ENCODE measurements at places on chromosomes 1 and 21.
A peak's percentile ranks its signal among the peaks of the same experiment; 100 is the strongest.

DNA sequence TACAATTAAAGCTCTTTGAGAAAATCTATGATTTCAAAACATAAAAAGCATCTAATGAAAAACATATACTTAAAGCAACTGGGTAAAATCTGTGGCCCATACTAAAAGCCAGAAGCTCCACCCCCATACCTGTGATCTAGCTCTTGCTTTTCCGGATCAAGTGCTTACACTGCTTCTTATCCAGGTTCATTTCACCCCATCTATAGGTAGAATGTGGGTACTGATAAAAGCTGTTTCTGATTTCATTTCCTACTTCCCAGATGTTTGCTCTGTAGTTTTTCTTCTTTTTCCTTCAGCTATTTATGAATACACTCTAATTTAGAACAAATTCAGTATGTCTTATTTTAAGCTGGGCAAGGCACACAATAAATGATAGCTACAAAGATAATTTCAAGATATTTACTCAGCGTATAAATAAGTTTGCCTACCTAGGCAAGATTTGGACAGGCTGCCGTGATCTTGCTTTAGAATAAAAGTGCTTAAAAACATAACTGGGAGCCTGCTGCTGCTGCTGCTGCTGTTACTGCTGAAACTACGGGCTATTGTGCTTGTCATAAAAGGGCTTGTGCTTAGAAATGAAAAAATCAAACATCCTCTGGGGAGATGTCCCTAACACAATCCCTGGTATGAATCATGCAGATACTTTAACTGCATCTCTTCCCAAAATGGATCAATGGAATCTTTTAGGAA is 2.1 kb downstream of the SIPA1L2 start:
- peak; percentile 33 for DNase-seq

DNA sequence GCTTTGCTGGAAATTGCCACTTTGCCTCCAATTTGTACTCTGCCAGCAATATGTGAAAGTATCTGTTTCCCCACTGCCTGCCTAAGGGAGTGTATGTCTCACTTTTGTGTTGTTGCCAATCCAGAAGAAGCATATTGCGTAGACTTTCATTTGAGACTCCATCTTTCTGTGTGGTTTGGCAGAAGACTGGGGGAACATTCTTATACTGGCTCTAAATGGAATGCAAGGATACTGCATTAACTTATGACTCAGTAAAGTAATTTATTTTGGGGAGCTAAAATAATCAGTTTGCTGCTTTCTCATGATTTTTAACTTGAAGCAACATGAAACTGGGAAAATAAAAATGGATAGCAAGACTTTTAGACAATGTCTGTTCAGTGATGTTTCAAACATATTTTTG is 107.7 kb upstream of the TMPRSS2 start:
- peak; percentile 95 for DNase-seq

DNA sequence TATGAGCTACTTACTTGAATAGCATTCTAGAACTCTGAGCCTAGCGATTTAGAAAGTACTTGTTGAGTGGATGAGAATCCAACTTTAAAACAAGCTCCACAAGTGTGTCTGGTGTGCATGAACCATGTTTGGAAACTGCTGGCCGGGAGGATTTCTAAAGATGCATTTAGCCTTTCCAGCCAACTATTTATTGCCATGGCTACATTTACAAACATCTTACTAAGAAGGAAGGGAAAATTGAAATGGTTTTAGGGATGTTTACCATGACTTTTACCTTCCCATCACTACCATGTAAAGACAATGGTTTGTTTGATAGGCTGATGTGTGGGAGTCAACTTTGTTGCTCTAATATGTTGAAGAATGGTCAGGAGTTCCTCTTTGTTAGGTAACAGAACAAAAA is 37.7 kb upstream of the ARHGAP29 start:
- no peak for DNase-seq

GRCh38 chr1:205396967-205397616 is 24.8 kb downstream of the LEMD1 start:
- DNase-seq: peak; percentile 59

DNA sequence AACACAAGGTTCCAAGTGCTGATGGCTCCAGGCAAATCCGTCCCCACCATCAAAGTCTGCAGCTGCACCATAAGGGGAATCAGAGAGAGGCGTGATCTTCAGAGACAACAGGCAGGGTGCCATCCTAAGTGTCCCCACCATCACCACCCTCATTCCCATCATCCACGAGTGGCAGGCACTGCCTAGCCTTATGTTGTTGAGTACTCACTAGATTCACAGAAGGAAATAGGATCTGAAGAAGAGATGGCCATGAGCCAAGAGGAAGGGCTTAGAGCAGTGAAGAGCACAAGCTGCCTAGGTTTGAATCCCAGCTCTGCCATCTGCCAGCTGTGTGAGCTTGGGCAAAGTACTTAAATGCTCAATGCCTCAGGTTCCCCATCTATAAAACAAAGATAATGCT is 207.3 kb upstream of the CSF3R start:
- DNase-seq: no peak

DNA sequence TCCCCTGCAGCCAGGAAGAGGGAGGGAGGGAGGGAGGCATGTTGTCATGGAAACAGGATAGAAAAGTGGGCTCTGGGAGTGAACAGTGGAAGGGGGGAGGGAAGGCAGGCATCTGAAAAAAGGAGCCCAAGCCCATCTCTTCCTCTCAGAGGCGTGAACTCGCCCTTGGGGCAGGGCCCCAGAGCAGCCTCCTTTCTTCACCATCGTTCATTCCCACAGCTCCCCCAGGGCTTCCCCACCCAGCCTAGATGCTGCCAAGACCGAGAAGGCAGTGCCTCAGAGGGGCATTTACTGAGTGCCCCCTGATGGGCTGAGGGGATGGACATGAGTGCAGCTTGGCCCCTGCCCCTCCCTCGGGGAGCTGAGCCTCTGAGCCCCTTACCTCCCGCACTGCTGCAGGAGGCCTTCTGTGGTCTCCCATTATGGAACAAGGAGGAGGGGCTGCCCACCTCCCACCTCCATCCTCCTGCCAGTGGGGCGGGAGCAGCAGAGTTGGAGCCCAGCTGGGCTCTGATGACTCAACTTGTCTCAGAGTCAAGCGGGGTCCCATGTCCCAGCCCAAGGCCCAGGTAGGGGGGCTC is 39.1 kb upstream of the KIF21B start:
- no peak for DNase-seq

DNA sequence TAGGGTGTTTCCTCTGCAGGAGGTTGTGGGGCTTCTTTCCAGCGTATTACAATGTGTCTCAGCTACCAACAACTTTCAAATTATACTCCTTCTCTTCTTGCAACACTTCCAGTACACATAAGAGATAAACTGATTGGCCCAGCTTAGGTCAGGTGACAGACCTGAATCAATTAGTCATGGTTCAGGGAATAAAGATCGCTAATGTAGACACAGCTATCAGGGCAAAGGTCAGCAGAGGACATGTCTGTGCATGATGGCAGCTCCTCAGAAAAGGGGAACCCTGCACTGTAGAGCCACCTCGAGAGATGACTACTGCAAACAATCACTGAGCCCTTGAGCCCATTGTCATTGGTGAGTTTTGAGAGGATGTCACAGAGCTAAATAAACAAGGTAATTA is 36.8 kb upstream of the PKN2 start:
- no peak for DNase-seq

DNA sequence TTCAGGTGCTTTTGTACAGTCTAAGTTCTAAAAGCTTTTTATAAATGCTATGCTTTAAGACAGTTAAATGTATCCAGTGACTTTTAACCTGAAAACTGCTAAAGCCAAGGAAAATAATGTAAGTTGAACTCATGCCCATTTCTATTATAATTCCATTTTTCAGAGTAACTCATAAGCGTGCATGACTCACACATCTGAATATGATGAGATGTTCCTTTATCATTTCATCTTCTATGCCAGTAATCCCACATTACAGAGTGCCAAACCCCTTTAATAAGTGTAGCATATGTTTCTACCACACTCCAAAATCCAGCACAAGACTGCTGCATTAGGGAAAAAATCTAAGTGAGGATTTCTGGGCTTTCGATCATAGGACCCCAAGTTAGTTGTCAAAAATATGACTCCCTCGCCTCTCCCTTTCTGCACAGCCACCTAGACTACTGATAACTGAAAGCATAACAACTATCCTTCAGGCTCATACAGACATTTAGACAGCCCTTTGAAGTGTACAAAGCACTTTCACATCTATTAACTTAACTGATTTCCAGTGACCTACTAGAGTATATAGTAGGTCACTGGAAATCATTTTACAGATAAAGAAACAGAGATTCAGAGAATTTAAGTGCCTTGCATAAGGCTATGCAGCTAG is 45.3 kb downstream of the JAK1 start:
- peak; percentile 78 for DNase-seq

DNA sequence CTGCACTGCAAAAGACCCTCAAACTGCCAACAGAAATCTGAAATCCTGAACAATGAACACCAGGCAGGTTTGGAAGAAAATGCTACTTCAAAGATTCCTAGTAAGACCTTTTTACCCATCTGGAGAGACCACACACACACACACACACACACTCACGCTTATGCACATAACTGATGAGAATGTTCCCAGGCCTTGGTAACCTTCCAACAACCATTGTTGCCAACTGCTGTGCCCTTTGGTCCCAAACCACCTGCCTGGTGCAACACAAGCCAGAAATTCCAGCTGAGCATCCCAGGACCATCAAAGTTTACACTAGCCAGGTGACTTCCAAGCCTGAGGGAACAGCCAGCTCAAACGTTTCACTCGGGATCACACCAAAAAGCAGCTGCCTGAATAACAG is 56.9 kb downstream of the SEC16B start:
- no peak for DNase-seq

- no peak for DNase-seq
These were observed 55.2 kb downstream of the ST6GALNAC3 start for GRCh38 chr1:76129731-76130130.

DNA sequence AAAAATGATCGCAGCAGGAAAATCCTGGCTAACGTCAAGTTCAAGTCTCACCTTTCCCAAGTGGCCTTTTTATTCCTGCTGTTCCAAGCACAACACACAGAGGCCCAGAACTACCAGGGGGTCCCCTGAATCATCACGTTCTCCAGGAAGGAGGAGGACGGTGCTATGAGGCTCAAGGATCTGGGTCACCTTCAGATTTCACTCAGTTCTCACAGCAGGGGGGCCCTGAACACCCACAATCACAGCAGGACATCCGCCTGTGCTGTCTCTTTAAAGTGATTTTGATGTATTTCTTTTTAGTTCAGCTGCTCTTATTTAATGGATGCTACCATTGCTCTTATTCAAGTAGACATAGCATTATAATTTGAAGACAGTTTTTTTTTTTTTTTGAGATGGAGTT is 173.4 kb downstream of the HUNK start:
- no peak for DNase-seq

GRCh38 chr1:100866041-100866900 is 28.4 kb downstream of the EXTL2 start:
- DNase-seq: peak; percentile 56

GRCh38 chr21:34305605-34306604 is 57.9 kb upstream of the KCNE2 start:
- DNase-seq: no peak

DNA sequence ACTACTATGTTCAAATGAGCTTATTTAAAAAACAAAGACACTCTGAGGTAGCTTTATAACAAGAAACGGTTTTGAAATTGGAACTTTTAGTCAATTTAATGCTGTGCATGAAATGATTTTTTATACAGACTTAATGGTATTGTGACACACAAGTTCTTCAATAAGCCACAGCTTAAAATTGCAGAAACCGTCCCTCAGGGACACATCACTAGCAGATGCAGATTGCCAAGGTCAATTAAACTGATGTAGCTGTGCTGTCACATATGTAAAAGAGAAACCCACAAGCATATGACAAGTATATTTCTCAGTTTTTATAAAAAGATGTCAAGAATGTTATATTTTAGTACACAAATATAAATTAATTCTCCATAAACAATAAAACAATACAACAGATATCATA is 366.9 kb downstream of the DPYD start:
- DNase-seq: no peak

DNA sequence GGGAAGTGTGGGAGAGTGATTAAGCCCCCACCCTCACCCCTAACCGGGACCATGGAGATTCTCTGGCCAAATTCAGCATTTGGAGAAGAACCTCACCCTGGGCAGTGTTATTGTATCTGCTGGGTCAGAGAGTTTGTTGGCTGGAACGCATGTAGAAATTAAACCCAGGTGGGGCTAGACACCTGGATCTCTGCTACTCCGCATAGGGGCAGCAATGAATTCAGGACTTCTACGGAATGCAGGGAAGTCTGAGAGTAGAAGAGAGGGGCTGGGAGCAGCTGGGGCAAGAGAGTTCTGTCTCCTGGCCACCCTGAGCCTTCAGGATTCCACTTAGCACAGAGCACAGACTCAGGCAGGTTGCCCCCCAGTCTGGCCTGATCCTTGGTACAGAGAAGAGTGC is 3.6 kb upstream of the CRABP2 start:
- no peak for DNase-seq

DNA sequence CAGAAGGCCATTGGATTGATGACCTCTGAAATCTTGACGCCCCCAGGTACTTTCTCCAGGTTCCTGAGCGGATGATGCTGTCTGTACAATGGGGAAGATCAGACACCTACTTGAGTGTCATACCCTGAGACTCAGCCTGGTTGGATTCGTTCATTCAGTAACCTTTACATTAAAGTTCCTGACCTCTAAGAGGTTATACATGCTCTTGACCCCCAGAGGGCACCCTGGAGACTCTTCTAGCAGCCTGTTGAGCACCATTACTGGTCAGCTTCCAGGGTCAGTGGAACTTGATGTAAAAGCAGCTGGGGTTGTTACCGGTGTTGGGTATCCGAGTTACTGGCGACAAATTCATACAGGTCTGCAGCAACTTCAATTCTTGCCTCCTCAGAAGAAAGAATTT is 114.3 kb upstream of the ZNF678 start:
- peak; percentile 42 for DNase-seq

DNA sequence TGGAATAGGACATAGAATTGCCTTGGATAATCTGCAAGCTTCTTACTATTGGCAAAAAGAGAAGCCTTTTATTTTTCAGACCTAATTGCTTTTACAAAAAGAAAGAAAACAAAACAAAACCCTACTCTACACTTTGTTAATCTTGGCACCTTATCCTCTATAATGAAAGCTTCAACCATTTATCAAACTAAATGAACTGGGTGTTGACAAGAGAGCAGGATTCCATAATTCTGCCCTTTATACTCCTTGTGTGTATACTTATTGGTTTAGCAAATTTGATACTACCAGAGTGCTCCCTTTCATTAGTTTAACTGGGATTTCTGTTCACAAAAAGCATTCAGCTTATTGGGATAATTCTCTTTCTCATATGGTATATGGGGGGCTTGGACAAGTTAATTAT is 3.0 kb upstream of the TMCC2 start:
- DNase-seq: no peak

GRCh38 chr1:21779613-21780521 is 3.1 kb downstream of the USP48 start:
- DNase-seq: no peak

GRCh38 chr1:64396817-64397216 is 73.1 kb upstream of the CACHD1 start:
- DNase-seq: no peak
